ENCODE measurements at places on chromosomes 5 and 9.

- no peak for DNase-seq
Observed at GRCh38 chr9:137318602-137319001, 16.5 kb upstream of the NRARP start.

DNA sequence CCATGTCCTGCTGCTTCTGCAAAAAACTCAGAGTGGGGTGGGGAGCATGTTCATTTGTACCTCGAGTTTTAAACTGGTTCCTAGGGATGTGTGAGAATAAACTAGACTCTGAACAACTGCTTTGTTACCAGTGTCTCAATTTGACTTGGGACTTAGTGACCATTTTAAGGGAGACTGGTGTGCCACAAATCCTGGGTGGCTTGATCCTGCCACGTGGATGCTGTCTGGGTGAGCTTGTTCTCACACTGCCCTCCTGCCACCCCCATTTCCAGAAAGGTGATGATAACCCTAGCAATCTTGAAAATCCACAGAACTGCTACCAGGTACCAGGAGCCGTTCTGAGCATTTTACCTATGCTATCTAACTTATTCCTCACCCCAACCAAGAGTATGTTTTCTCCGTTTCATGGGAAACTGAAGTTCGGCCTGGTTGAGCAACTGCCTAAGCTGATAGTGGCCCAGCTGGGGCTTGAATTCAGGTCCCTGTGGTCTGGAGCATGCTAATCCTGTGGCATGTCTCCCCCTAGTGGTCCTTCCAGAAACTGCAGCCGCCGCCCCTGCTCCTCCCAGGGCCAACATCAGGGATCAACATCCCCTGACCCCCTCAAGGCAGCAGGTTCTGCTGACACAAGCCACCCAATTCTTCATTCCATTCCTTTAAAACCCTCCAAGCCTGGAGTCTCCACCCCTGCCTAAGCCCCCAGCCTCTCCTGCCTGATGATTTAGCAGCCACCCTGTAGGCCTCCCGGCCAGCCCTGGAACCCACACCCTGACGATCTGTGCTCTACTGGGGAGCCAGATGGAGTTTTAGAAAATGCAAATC is 2.8 kb downstream of the IL3 start:
- DNase-seq, result peak; percentile 87

DNA sequence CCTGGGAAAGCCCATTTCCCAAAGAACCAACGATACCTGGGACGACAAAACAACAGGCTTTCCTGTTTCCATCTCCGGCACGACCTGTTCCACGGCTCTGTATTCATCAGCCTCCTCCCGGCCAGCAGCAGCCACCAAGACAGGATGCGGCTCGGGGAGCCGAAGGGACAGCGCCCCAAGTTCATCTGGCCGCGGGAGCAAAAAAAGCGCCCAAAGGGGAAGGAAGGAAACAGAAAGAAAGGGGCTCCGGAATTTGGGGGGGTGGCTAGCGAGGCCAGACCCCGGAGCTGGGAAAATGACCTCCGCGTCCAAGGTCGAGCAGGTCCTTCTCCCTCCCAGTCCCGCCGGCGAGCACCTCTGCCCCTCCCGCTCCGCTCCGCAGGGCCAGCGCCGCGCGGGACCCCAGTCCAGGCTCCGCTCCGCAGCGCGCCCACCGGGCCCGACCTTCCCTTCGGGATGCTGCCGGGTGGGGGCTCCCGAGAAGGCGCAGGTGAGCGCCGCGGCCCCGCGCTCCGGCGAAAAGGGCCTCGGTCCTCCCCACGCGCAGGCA is 608 bp downstream of the ELOVL7 start:
- DNase-seq, result no peak

- DNase-seq, result no peak
Observed at GRCh38 chr5:144142824-144143162, 27.7 kb downstream of the YIPF5 start.

DNA sequence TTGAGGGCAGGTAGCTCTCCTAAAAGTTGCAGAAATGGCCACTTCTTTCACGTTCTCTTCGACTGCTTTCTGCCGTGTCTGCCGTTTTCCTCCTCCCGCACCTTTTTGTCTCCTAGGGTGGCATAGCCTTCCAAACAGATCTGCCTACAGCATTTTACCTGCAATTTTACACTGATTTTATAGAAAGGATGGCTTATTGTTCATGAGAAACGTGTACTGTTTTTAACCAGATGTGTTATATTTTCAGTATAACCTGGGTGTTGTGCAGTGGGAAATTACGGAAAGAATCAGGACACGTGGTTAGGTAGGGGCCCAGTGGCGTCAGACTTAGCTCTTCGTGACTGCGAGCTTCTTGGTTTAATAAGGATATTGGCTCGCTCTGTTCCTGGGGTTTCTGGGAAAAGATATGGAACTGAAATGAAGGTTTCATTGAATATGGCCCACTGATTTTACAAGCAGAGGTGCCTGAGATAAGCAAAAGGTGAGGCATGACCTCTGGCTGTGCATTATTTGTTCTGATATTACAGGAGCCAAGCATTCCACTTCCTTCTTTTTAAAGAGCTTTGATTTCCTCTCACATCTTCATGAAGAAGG is 43.7 kb upstream of the PRSS3 start:
- DNase-seq, result no peak

- DNase-seq, result no peak
Observed at GRCh38 chr5:154917757-154918156, 20.3 kb downstream of the GEMIN5 start.

DNA sequence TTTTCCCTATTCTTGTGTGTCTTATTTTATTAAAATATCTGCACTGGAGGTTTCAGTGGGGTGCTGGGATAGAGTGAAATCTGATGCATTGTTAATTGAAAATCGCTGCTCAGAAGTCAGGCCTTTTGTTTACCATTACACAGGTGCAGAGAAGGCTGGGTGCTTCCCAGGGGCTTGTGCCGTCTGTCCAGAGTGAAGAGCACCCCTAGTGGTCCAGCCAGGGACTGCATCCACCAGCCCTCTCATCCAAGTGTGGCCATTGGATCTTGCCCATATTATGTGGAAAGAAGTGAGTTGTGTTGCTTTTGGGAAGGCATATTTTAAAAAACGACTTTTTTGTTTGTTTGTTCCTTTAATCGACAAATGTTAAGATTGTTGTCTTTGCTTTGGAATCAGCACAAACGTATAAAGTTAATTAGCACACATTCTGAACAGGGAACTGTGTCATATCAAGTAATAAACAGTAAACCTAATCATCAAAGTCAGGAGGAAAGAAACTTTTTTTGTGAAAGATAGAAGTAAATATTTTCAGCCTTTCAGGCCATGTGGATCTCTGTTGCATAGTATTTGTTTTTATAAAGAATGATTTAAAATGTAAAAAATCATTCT is 315.6 kb downstream of the MTRR start:
- peak; percentile 10 for DNase-seq
